ENCODE measurements at places on chromosomes 4 and X.

DNA sequence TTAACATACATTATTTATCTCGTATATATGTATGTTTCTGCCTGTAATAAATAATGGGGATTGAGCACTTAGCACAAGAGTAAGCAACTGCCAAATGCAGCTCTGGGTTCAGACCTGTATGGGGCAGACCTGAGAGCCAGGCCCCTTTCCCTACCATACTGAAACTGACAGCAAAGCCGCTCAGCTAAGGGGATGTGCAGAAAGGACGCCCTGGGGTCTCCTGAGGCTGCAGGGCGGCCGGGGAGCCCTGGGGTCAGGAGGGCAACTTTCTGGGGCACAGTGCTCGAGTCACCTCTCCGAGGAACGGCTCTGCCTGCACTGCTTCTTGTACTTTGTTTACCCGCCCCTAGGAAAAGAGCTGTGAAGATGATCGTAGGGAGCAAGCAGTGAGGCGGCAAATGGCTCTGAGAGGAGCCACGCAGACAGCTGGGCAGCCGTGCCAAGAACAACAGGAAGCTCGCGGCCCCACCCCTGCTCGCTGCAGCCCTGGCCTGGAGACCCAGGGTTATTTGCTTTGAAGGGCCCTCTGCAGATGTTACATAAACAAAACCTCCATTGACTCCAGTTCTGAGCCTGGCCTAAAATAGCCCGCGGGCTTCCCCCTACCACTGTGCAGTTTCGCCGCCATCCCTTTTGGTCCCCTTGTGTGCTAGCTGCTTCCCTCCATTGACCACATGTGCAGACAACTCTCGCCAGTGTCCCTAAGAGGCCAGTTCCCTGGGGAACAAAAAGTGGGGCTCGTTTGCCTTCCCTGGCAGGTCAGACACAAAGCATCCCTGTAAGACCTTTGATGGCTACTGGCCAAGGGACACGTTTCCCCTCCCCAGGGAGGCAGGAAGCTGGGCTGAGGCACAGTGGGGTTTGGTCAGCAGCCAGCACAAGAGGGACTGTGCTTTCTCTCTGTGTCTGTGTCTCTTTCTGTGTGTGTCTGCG lies 111.3 kb upstream of the LNX1 start:
- DNase-seq: no peak

DNA sequence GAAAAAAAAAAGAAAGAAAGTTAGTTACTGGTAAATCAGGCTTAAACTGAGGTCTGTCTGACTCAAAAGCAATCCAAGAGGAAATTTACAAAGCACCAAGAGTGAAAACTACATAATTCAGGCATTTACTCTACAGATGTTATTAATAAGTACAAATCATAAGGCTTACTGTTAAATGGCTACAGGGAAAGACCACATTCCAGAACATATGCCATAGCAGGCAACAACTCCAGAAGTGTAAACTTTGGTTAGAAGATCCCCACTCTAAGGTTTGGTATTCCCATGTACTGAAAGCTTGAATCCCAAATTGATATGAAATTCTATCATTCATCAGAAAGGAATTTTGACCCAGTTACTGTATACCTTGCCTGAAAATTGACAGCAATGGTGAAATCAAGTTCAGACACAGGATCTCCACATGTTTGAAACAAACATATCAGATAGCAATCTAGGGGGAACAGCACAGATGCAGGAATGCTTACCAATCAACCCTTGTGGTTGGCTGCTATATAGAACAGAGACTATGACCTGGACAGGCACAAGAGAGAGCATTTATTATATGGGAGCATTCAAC lies 6.6 kb downstream of the USP26 start:
- no peak for DNase-seq

- DNase-seq: no peak
These were observed 737.1 kb downstream of the FAT4 start for GRCh38 chr4:126051689-126052424.

DNA sequence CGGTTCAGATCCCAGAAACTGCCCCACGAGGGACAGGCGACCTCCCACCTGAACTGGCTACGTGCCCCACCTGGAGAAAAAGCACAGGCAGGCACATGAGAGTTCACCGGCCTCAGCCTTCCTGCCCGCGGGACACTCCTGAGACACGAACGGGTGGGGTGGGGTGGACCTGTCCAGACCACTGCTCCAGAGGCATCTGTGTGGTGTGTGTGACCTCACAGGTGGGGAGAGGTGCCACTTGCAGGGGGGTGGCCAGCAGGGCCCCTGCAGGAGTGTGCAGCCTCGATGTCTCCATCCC lies 18.5 kb downstream of the NELFA start:
- DNase-seq: no peak

GRCh38 chr4:834368-835147 lies 8.6 kb upstream of the CPLX1 start:
- no peak for DNase-seq

GRCh38 chr4:145934434-145935047 lies 4.1 kb downstream of the ZNF827 start:
- DNase-seq: no peak

DNA sequence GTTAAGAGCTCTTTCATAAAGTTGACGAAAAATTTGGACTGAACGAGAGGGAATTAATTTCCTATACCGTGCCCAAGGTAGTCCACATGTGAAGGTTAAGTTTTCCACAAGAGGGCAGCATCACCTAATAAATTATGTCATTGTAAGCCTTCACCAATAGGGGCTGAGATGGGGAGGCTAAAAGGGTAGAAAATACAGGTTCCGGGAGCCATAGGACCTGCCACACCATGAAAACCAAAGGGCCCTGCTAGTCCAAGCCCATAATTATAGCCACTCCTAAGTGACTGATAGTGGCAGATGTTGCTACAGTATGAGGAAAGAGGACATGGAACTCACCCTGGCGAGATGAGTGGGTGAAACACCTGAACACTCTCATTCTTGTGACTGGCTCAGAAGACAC lies 122.2 kb downstream of the SHROOM4 start:
- DNase-seq: peak; percentile 2

DNA sequence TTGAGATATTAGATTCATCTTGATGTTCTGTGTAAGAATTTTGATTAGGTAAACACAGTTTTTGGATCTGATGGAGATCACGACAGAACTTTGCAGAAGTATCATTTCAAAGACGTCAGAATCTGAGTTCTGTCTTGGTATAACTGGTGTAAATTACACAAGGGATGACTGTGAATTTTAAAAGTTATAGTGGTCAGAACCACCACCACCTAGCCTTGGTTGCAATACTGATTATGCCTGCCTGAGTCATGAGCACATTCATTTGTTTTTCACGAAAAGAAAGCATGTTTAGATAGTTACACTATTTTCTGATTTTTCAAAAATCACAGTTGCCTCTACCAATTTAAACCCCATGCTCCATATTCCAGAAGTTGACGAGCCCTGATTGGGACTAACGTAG lies 54.8 kb downstream of the ZFX start:
- no peak for DNase-seq

DNA sequence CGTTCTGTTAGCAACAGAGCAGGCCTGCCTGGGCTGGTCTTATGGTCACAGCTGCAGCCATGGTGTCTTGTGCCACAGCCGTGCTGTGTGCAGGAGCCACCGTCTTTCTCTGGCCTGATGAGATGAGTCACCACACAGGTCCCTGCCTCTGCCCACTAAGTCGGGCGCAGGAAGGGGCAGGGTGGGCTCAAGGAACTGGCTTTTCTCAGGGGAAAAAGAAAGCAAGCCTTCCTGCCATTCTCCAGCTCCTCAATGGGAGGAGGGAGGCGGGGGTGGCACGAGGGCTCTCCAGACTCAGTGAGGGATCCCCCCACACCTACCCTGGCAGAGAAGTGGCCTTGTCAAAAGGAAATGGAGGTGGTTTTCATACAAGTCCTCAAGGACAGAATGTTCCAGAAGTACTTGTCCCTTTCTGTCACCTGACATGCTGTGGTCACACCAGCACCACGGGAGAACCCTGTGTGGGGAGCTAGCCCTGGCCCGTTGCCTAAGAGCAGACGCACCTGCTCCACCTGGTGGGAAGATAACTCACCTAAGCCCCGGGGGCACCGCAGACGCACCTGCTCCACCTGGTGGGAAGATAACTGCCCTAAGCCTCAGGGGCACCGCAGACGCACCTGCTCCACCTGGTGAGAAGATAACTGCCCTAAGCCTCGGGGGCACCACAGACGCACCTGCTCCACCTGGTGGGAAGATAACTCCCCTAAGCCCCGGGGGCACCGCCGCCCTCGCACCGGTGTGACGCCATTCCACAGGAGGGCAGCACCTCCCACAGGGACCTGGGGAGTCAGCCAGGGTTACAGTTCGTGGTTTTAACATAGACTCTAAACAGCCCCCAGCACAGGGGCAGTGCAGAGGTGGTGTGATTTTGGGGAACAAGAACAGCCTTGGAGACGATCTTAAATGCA lies 18.5 kb downstream of the UVSSA start:
- DNase-seq: no peak

DNA sequence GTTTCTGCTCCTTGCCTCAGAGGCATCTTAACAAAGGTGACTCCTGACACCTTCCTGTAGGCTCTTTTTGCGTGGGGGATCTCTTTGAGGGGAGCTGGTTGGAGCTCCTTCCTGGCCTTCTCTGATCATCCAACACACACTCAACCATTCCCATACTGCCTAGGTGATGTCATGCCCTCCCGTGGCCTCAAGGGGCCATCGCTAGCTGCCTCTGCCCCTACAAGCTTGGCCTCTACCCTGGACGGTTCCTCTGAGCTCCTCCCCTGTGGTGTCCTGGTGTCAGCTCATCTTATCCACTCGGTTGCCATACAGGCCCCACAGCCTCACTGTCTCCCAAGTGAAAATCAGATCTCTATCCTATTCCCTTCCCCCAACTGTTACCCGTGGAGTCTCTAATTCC lies 13.7 kb upstream of the ZNF185 start:
- no peak for DNase-seq

DNA sequence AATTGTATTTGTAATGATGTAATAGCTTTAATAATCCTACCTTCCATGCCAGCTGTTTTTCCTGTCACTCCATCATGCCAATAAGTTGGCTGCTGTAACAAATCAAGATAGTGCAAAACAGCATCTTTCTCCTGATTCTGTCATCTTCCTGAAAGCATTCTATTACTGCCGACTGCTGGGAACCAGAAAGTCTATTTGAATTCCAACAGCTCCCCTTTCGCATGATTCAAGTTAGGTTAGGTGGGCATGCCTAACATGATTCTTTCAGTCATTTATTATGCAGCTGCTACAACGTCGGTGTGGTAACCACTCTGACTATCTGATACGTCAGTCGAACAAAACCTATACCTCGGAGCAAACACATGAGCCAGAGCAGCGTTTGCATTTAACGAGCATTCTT lies 127.9 kb upstream of the DMD start:
- no peak for DNase-seq

DNA sequence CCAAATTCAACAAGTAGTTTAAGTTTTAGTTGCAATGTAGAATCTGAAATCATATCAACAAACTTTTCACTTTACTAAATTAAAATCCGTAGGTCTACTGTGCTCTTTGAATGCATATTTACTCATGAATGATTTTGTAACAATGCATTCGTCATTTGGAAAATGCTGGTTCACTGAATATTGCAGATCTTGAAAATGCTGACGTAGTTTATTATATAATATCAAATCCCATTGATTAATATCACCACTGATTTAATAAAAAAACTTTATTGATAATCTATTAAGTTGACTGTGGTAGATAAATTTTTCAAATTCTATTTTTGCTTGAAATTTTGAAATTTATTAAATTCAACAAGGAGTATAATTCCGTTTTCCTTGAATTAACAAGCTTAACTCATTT lies 540.0 kb downstream of the GRID2 start:
- no peak for DNase-seq

DNA sequence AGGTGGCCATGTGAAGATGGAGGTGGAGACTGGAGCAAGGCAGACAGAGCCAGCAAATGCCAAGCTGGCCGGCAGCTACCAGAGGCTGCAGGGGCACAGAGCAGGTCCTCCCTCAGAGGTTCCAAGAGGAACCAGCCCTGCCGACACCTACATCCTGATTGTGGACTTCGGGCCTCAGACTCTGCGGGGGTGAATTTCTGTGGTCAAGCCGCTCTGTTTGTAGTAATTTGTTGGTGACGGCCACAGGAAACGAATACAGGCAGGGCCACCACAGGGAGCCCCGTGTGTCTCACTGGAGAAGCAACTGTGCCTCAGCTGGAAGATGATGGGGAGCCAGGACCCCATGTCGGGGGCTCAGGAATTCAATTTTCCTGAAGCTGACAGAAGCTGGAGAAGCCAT lies 28.3 kb downstream of the ZFYVE28 start:
- DNase-seq: no peak

- no peak for DNase-seq
These were observed 88.9 kb downstream of the GPR143 start for GRCh38 chrX:9676738-9677097.

DNA sequence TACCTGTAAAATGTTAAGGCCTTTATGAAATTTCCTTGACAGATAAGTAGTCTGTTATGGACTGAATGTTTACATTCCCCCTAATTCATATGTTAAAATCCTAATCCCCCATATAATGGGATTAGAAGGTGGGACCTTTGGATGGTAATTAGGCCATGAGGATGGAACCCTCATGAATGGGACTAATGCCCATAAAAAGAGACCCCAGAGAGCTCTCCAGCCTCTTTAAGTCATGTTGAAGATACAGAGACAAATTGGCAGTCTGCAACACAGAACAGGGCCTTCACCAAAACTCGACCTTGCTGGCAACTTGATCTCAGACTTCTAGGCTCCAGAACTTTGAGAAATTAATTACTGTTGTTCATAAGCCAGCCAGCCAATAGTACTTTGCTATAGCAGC lies 1344.5 kb upstream of the PCDH7 start:
- no peak for DNase-seq

- no peak for DNase-seq
These were observed 75.7 kb upstream of the PAK3 start for GRCh38 chrX:111020283-111020682.

- no peak for DNase-seq
These were observed 306.1 kb upstream of the TAPT1 start for GRCh38 chr4:16532240-16532970.

- no peak for DNase-seq
These were observed 60.9 kb upstream of the IBSP start for GRCh38 chr4:87738483-87738882.

DNA sequence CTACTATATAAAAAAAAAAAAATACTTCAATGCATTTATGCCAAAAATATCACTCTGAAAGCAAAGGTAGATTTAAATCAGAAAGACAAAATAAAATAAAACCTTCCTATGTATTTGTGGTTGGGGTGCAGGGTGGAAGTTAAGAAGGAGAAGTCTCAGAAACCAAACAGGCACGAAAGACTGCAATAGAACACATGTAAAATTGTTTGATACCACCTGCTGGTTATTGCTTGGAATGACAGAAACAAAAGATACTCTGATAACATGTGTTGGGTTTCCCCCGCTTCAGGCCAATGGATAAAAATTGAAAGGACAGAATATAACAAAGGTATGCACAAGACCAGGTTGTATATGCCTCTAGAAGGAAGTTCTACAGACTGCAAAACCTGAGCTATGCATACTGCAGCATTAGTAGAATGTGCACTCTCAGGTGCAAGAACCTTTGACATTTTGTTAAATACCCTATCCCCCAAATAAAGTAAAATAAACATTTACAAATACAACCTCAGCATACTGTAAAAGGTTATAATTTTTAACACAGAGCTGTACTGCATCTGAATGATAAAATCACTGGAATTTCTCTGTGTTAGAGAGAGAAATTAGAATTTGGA lies 118.8 kb downstream of the GABRA2 start:
- DNase-seq: no peak

All from T-helper 2 cell (primary cell).